WTC11 (cell line): ENCODE measurements at places on chromosomes 12 and 14.

DNA sequence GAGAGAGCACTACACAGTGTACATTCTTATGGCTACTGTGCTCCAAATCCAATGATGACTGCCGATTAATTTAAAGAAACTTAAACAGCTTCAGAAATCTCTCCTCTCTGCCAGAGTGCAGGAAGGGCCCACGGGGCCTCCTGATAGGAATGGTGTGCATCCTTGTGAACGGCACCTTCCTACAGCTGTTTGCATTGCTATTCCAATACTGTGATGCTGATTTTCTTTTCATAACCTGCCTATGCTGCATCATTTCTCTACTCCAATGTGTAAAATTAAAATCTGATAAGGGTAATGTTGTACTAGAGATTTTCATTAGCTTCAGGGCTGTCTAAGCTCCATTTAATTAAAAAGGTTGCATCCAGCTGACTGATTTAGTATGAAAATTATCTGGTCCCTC lies 159.0 kb downstream of the HELB start:
- no peak for DNase-seq

DNA sequence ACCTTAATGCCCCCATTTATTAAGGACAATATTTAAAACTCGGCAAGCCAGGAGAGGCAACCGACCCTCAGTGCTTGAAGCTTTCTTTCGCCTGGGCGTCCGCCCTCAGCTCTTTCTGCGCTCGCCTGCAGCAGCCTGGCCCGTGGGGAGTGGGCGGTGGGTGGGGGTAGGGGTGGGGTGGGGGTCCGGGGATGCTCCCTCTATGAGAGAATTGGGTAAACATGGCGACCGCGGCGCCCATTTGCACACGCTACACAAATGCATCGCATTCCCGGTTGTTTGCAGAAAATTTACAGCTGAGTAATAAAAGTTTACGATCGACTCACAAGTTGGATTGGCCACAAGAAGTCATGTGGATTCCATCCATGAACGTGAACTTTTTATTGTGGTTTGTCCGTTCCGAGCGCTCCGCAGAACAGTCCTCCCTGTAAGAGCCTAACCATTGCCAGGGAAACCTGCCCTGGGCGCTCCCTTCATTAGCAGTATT lies 7.7 kb downstream of the HOXC8 start:
- no peak for DNase-seq

DNA sequence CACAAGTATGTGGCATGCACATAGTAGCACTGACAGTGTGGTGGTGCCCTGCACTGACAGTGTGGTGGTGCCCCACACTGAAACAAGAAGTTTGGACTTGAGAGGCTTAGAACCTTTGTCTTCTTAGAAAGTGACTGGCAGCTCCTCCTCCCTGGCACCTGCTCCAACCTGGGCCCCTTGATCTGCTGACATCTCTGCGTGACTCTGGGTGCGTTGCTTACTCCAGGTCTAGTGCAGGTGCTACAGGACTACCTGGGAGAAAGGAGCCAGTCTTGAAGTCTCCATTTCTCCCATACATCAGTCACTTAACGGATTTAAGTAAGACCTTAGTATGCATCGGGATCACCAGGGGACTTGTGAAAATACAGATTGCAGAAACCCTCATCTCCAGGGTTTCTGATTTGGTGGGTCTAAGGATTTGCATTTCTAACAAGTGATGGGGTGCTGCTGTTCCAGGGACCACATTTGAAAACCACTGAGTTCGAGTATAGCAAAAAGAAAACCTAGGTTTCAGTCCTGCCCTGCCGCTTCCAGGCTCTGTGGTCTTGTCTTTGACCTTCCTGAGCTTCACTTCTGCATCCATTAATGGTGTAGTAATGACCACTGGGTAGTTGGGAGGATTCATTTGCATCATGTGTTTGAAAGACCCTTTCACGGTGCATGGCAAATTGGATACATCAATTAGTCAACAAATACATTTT lies 15.7 kb downstream of the NINJ2 start:
- no peak for DNase-seq

GRCh38 chr12:131413006-131413405 lies 297.9 kb upstream of the SFSWAP start:
- no peak for DNase-seq

GRCh38 chr14:79829405-79830166 lies 381.7 kb downstream of the DIO2 start:
- no peak for DNase-seq
